H7 (cell line): ENCODE measurements at places on chromosomes 3 and 15.

DNA sequence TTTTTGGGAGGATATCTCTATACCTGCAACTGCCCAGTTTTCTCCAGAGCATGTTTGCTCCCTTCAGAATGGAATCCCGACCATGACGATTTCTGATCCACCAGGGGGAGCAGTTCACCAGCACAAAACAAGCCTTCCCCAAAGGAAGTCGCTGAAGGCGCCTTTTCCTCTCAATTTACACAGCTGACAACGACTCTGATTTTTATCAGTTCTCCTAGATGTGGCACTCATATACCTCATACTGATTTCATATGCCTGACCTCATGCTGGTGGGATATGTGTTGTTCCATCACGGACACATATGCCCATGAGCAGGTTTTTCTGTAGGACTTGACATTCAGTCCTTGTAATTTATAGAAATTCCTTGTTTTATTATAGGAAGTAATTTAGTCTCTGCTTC, 1028.2 kb downstream of the MCTP2 start:
- DNase-seq: peak; percentile 10

DNA sequence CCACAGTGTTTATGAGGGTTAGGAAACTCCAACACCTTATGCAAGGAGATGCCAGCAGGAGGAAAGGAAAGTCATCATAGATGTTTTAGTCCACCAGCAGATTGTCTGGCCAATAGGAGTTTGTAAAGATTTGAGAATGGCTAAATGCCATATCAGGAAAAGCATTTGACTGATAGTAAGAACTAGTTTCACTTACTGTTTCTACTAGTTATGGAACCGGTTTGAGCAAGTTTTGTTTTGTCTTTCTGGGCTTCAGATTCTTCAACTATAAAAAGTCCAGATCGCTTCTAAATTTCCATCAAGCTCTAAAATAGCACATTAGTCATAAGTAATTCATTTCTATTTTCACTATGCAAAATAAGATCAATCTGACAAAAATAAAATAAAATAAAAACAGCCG, 254.8 kb upstream of the TMCO5A start:
- DNase-seq: no peak

- DNase-seq: no peak
Measured at GRCh38 chr3:32109256-32109655, 2.8 kb downstream of the GPD1L start.

- no peak for DNase-seq
Measured at GRCh38 chr3:45964139-45964538, 20.9 kb downstream of the CXCR6 start.

GRCh38 chr3:31405515-31405914, 127.2 kb upstream of the STT3B start:
- DNase-seq: no peak

DNA sequence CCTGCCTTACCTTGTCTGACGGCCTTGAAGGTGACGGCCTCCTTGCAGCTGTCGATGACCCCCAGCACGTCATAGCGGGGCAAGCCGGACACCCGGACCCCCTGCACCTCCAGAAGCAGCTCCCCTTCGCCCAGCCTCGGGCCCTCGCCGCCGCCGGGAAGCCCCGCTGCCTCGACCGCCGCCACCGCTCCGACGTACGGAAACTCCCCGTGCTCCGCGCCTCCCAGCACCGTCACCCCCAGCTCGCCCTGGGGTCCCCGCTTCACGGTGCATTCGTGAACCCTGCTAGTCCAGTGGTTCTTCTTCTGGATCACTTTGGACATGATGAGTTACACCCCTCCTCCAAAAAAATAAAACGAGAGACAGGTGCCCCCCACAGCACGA, 740 bp downstream of the MAGI1 start:
- DNase-seq: peak; percentile 65
